ENCODE measurements at places on chromosomes 7 and 10. TPM values are rescaled to one million over a fixed set of nuclear protein-coding genes. Genes with fewer than 3 reads are reported as not detected.

GPR15LG gene
- total RNA-seq, result not detected

GRCh38 chr7:90761584-90761983 lies 165.5 kb downstream of the CDK14 start:
- no peak overlapping the region for H3K27ac ChIP-seq
- no peak for DNase-seq
- H3K27me3 ChIP-seq, result no peaks in the 10 kb centered on the region
- H3K36me3 ChIP-seq, result no peaks in the 10 kb centered on the region

DNA sequence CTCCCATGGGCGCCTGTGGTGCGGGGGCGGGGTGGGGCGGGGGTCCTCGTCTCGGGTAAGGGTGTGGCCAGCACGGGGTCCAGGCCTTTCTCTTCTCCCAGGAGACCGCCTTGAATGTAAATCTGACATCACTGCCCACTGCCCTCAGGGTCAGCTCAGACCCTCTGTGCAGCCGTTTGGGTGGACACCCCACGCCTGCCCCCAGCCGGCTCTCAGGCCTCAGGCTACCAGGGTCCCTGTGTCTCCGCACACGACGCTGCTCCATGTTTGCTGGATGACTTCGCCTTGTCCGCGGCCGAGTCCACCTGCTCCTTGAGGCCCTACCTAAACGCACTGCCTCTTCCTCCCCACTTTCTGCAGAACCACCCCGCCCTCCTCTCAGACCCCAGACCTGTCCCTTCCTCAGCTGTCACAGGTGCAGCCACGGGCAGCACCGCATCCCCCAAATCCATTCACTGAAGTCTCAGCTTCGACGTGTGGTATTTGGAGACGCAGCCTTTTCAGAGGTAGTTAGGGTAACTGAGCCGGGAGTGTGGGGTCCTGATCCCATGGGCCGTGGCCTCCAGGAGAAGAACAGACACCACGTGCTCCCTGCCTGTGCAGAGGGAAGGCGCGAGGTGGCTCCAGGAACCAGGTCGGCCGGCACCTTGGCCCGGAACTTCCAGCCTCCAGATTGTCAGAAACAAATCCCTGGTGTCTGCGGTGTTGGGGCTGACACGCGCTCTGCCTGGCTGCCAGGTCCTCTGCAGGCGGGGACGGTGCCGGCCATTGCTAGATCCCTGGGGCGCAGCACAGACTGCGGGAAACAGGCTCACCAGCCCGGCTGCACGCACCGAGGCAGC lies 97.4 kb upstream of the DIP2C start:
- H3K4me1 ChIP-seq, result no peaks in the 10 kb centered on the region
- no peaks in the 10 kb centered on the region for H3K36me3 ChIP-seq
- no peak for DNase-seq
- H3K4me3 ChIP-seq, result no peak overlapping the region
- H3K27me3 ChIP-seq, result no peaks in the 10 kb centered on the region

BICC1 gene
- total RNA-seq, result not detected

DNA sequence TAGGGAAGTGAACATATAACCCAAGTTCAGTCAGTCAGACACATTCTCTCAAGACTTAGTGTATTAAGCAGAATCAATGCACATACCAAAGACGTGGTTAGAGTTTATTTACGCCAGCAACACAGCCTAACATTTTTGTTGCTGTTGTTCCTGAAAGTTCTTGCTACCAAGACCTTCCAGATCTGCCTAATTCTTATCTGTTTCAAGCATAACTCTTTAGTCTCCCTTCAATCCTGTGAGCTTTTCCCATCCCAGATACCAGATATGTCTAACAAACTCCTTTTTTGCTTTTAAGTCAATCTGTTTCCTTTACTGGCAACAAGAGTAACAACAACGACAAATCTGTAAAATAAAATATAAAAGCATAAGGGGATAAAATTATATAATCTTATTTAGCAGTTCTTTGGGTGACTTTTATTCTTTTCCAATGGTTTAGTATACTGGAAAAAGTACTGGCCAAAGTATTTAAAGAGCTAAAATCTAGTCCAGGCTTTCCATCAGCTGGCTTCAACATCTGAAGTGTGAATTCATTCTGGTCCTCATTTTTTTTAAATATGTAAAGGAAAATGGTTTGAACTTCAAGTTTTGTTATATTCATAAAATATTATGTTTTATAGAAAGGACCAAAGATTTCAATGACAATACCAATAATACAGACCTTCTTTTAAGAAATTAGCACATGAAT lies 193.8 kb downstream of the IMMP2L start:
- no peak overlapping the region for H3K4me3 ChIP-seq
- no peaks in the 10 kb centered on the region for H3K36me3 ChIP-seq
- no peak for DNase-seq
- H3K27me3 ChIP-seq, result no peaks in the 10 kb centered on the region
- no peaks in the 10 kb centered on the region for H3K4me1 ChIP-seq

DNA sequence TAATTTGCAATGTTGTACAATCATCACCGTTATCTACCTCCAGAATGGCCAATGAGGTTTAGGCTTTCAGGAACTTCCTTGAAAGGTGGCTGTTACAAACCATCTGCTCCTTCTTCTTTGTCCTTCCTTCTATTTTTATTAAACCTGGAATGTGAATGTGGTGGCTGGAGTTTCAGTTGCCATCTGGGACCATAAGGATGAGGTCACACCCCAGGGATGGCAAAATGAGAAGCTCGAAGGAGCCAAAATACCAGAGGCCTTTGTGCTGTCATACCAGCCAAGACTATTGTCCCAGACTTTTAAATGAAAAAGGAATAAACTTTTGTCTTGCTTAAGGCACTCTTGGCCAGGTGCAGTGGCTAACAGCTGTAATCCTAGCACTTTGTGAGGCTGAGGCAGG lies 30.9 kb upstream of the LMTK2 start:
- no peaks in the 10 kb centered on the region for H3K27me3 ChIP-seq
- DNase-seq, result no peak
- H3K4me1 ChIP-seq, result no peaks in the 10 kb centered on the region
- no peak overlapping the region for H3K27ac ChIP-seq
- no peaks in the 10 kb centered on the region for H3K36me3 ChIP-seq
- H3K4me3 ChIP-seq, result no peak overlapping the region

DYNC1I1 gene
- not detected for total RNA-seq

DNA sequence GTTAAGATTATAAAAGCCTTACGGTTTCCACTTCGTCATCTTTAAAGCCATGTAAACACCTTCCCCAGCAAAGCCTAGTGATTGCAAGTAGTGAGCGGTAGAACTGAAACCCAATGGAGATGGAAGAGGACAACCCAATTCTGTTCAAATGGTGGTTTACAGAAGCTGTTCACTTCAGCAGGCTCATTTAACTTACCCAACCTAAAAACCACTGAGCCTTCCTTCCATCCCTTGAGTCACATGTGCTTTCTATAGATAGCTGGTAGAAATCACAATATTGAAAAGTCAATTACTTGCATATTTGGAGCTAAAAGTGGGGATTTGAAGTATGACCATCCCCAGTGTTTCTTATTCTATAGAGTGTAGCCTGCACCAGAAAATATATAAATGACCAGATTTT lies 667.7 kb downstream of the SUGCT start:
- H3K27me3 ChIP-seq, result no peaks in the 10 kb centered on the region
- no peak overlapping the region for H3K27ac ChIP-seq
- DNase-seq, result no peak
- H3K36me3 ChIP-seq, result no peaks in the 10 kb centered on the region

PRTFDC1 gene
- total RNA-seq, result 0.88 TPM

GRCh38 chr10:49382226-49382625 lies 13.7 kb downstream of the DRGX start:
- H3K4me3 ChIP-seq, result no peak overlapping the region
- DNase-seq, result no peak
- H3K27me3 ChIP-seq, result no peaks in the 10 kb centered on the region
- no peak overlapping the region for H3K27ac ChIP-seq
- no peaks in the 10 kb centered on the region for H3K4me1 ChIP-seq
- H3K36me3 ChIP-seq, result no peaks in the 10 kb centered on the region

DNA sequence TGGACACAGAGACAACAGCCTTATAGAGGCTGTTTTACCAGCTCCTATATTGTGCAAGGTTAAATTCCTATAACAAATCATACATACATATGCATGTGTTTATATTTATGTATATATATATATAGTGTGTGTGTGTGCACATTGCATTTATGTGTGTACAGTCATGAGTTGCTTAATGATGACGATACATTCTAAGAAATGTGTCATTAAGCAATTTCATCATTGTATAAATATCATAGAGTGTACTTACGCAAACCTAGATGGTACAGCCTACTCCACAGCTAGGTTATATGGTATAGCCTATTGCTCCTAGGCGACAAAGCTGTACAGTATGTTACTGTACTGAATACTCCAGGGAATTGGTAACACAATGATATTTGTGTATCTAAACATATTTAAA lies 30.1 kb upstream of the TNKS2 start:
- H3K27ac ChIP-seq, result no peak overlapping the region
- no peak for DNase-seq
- H3K36me3 ChIP-seq, result no peaks in the 10 kb centered on the region
- H3K4me3 ChIP-seq, result no peak overlapping the region
- no peaks in the 10 kb centered on the region for H3K27me3 ChIP-seq

GRCh38 chr10:77925410-77925794 lies 1.2 kb downstream of the DLG5 start:
- DNase-seq, result no peak
- H3K4me3 ChIP-seq, result no peak overlapping the region
- H3K27ac ChIP-seq, result no peak overlapping the region
- H3K36me3 ChIP-seq, result no peaks in the 10 kb centered on the region
- peaks cover 7% of the 10 kb centered on the region for H3K27me3 ChIP-seq

- no peak overlapping the region for H3K4me3 ChIP-seq
- H3K27me3 ChIP-seq, result no peaks in the 10 kb centered on the region
- DNase-seq, result no peak
- H3K36me3 ChIP-seq, result no peaks in the 10 kb centered on the region
Observed at GRCh38 chr10:5502571-5503476, 3.5 kb upstream of the CALML5 start.

GRCh38 chr10:97174941-97175340 lies 10.8 kb downstream of the SLIT1 start:
- DNase-seq, result no peak
- H3K4me1 ChIP-seq, result no peaks in the 10 kb centered on the region
- H3K27me3 ChIP-seq, result no peaks in the 10 kb centered on the region
- H3K27ac ChIP-seq, result no peak overlapping the region
- H3K4me3 ChIP-seq, result no peak overlapping the region

DNA sequence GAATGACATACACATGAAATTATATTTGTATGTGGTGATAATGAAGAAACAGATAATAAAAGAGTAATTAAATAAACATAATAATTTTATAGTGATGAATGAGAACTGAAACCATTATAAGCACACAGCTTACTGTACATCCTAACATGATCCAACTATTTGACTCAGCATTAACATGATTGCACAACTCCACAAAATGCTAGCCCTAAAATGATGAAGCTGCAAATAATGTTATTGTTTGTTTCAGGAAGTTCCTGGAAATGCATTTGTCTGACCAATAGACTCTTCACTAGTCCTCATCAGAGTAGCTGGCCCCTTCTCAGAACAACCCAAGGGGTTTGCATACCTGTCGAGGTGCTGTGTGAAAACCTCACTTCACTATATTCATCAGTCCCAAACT lies 115.5 kb downstream of the RTKN2 start:
- no peak overlapping the region for H3K4me3 ChIP-seq
- no peaks in the 10 kb centered on the region for H3K27me3 ChIP-seq
- no peaks in the 10 kb centered on the region for H3K4me1 ChIP-seq
- H3K36me3 ChIP-seq, result no peaks in the 10 kb centered on the region

DNA sequence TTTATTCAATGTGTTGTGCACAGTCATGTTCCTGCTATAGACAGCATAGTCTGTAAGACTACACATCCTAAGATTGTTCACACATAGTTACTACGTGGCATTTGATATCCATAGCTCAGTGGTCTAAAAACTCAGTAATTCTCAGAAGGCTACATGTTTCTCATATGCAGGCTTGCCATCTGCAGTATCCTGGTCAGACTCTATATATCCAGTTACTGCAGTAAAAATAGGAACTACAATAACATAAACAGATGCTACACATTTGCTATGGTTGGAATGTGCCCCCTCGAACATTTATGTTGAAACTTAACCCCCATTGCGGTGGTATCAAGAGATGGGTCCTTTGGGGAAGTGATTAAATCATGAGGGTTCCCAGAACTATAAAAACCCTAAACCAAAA lies 1377.8 kb upstream of the LRRTM3 start:
- H3K27me3 ChIP-seq, result no peaks in the 10 kb centered on the region
- no peaks in the 10 kb centered on the region for H3K4me1 ChIP-seq
- DNase-seq, result no peak
- H3K4me3 ChIP-seq, result no peak overlapping the region
- no peak overlapping the region for H3K27ac ChIP-seq

OR2A12 gene
- not detected for total RNA-seq

Data from naive thymus-derived CD4-positive, alpha-beta T cell (primary cell).